ENCODE measurements at places on chromosomes 11 and 22.

- H3K4me1 ChIP-seq: no peaks in the 10 kb centered on the region
- H3K4me3 ChIP-seq: no peak overlapping the region
- no peak overlapping the region for H3K27ac ChIP-seq
- H3K36me3 ChIP-seq: no peaks in the 10 kb centered on the region
- no peak for DNase-seq
- H3K27me3 ChIP-seq: no peaks in the 10 kb centered on the region
Measured at GRCh38 chr22:33882991-33883390, 37.3 kb downstream of the LARGE1 start.

DNA sequence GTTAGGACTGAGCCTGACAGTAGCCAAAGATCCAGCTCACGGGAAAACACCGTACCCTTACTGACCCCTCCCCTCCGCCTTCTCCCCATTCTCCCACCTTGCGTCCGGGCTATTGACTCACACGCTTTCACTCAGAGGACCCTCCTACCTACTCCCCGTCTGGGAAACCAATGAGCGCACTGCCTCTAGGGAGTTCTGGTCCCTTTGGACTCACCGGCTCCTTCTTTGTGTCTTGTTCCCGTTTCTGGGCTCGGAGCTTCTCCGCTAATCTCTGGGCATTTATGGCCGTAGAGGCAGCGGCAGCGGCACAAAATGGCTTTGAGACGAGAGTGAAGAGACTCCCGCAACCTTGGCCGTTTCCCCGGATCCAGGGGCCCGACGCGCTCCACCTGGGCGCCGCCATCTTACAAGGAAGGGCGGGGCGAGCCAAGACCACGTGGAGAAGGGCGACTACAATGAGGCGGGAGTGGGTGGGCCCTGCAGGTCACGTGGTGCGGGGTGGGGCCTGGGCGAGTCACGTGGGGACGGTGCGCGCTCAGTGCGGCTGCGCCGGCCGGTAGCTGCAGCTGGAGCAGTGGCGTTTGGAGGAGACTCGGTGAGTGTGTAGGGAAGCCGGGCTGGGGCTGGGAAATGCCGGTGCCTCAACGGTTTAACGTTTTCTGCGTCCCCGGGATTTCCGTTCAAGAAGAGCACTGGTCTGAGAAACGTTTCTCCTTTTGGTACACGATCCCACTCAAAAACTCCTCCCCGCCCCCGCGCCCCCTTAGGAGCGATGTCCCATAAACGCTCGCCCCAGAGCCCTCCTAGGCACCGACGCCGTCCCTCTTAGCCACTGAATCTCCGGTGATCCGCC lies at the start of the genes FAM118B and RPUSD4:
Gene FAM118B, plus strand, starts transcription at position 547 of the 853 bp plus-strand sequence. CDS start 23,220 bp downstream, outside the sequence.
Gene RPUSD4, minus strand, starts transcription at position 415 of the 853 bp plus-strand sequence. Its CDS starts 12 bp downstream, at position 403.
- DNase-seq: peak; percentile 94
- H3K4me1 ChIP-seq: no peaks in the 10 kb centered on the region
- peak within 1 kb of the TSS; percentile 72 for H3K27ac ChIP-seq
- H3K36me3 ChIP-seq: peaks cover 2% of the 10 kb centered on the region
- H3K4me3 ChIP-seq: peak within 1 kb of the TSS; percentile 82

GRCh38 chr11:102316346-102316904 lies 859 bp upstream of the BIRC3 start:
- DNase-seq: no peak
- H3K4me3 ChIP-seq: no peak overlapping the region
- no peaks in the 10 kb centered on the region for H3K36me3 ChIP-seq
- H3K27me3 ChIP-seq: no peaks in the 10 kb centered on the region
- no peak overlapping the region for H3K27ac ChIP-seq

GRCh38 chr11:34154059-34154875 lies 48.8 kb downstream of the NAT10 start:
- no peak for DNase-seq
- no peak overlapping the region for H3K27ac ChIP-seq
- peaks cover 5% of the 10 kb centered on the region for H3K4me1 ChIP-seq
- H3K27me3 ChIP-seq: no peaks in the 10 kb centered on the region
- H3K4me3 ChIP-seq: no peak overlapping the region

GRCh38 chr11:13680501-13681264 lies 12.2 kb downstream of the FAR1 start:
- no peaks in the 10 kb centered on the region for H3K36me3 ChIP-seq
- no peak overlapping the region for H3K27ac ChIP-seq
- peak; percentile 12 for DNase-seq
- no peaks in the 10 kb centered on the region for H3K4me1 ChIP-seq
- H3K27me3 ChIP-seq: no peaks in the 10 kb centered on the region
- no peak overlapping the region for H3K4me3 ChIP-seq

GRCh38 chr11:14768526-14769188 lies 123.4 kb downstream of the CYP2R1 start:
- no peaks in the 10 kb centered on the region for H3K27me3 ChIP-seq
- H3K36me3 ChIP-seq: no peaks in the 10 kb centered on the region
- DNase-seq: no peak
- H3K4me1 ChIP-seq: no peaks in the 10 kb centered on the region
